ENCODE measurements at places on chromosomes 12 and 14. TPM values are rescaled to one million over a fixed set of nuclear protein-coding genes. Genes with fewer than 3 reads are reported as not detected.

Gene ARHGAP9
- total RNA-seq: not detected

Gene LMNTD1
- not detected for total RNA-seq

Gene PRIMA1
- total RNA-seq: not detected

Gene TTLL5
- 10.4 TPM for total RNA-seq

Gene SYNDIG1L
- not detected for total RNA-seq

Gene PUS7L
- 16.1 TPM for total RNA-seq

Gene MYRFL
- total RNA-seq: not detected

Gene ALDH2
- total RNA-seq: 45.4 TPM

Gene SSTR1
- total RNA-seq: under 0.01 TPM

Gene RTN1
- total RNA-seq: not detected

Gene KRT6C
- total RNA-seq: 155 TPM

Gene RBP5
- total RNA-seq: not detected

Gene SLC10A1
- not detected for total RNA-seq

Gene KLRG1
- not detected for total RNA-seq

Gene NFE2
- total RNA-seq: under 0.01 TPM

Gene OGFOD2
- 8.5 TPM for total RNA-seq

Gene PMCH
- total RNA-seq: not detected

Gene PTGES3
- total RNA-seq: 66.7 TPM

Gene FOXA1
- total RNA-seq: 2.9 TPM

Gene CORO1C
- total RNA-seq: 119 TPM

Gene KLRC3
- total RNA-seq: not detected

Gene PLEKHG7
- not detected for total RNA-seq

Gene AP4S1
- total RNA-seq: 3.6 TPM

Gene IAPP
- total RNA-seq: not detected

Gene PTPRO
- total RNA-seq: 0.24 TPM

Gene INHBE
- total RNA-seq: 0.96 TPM

Gene SIX6
- not detected for total RNA-seq

Gene RIMBP2
- under 0.01 TPM for total RNA-seq

Gene STAC3
- 1.1 TPM for total RNA-seq

Gene CEP290
- 6.4 TPM for total RNA-seq

Gene SLC2A14
- not detected for total RNA-seq

Gene FBLN5
- total RNA-seq: 0.24 TPM

Gene CLEC7A
- not detected for total RNA-seq

Gene CCDC88C
- total RNA-seq: 14.7 TPM

Gene GRIN2B
- 0.24 TPM for total RNA-seq

Gene NRDE2
- 5.5 TPM for total RNA-seq

Gene SLC25A47
- not detected for total RNA-seq

Gene ART4
- total RNA-seq: not detected

Gene EEA1
- total RNA-seq: 12.4 TPM

Gene CCDC38
- total RNA-seq: not detected

Gene SLC39A2
- 0.48 TPM for total RNA-seq

Gene ETFBKMT
- 1.2 TPM for total RNA-seq

Gene PLEKHH1
- 2.9 TPM for total RNA-seq

Gene NTS
- total RNA-seq: not detected

Gene SLC5A8
- not detected for total RNA-seq

Gene RAD9B
- 0.21 TPM for total RNA-seq

Gene RGS6
- not detected for total RNA-seq

Gene NELL2
- total RNA-seq: under 0.01 TPM

Gene ADAM20
- total RNA-seq: 0.43 TPM

Gene KLRC4
- not detected for total RNA-seq

Gene SLC17A8
- total RNA-seq: not detected

Gene TAS2R50
- total RNA-seq: 0.96 TPM

Gene LMO3
- under 0.01 TPM for total RNA-seq

Gene ACRBP
- total RNA-seq: not detected

Gene LTB4R
- 13.5 TPM for total RNA-seq

Gene TPPP2
- total RNA-seq: not detected

Gene GPR84
- total RNA-seq: not detected

Gene TAS2R10
- 0.24 TPM for total RNA-seq

Gene TAS2R19
- total RNA-seq: 1.2 TPM
